NCI-H2081 (cell line): ENCODE measurements at places on chromosomes 3 and 15.

DNA sequence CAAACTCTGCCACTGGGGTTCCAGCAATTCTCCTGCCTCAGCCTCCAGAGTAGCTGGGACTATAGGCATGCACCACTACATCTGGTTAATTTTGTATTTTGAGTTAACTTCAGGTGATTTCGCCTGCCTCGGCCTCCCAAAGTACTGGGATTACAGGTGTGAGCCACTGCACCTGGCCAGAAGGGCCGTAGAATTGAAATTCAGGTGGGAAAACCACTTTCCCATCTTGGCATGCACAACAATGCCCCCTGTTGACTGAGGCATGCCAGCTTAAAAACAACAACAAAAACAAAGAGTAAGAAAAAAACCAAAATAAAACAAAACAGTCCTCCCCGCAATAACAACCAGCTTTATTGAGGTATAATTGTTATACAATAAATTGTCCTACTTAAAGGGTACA lies 32.6 kb upstream of the RAB11A start:
- DNase-seq: no peak

- no peak for DNase-seq
Observed at GRCh38 chr3:64741341-64741740, 53.5 kb upstream of the ADAMTS9 start.

DNA sequence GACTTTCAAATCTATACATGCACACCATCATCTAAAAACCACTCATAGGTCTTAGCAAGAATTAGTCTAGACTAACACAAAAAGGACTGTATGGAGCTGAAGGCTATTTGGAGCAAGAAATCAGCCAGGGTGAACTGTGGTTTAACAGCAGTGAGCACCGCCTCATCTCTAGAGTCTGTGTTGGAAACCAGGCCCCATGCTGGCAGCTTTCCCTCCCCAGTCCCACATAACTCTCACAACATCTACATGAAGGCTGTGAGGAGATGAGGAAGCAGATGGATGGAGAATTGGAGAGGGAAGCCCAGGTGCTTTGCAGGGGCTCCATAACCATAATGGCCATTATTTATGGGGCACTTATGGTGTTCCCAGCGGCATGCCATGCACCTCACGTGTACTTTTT lies 133.2 kb upstream of the TOPAZ1 start:
- no peak for DNase-seq

DNA sequence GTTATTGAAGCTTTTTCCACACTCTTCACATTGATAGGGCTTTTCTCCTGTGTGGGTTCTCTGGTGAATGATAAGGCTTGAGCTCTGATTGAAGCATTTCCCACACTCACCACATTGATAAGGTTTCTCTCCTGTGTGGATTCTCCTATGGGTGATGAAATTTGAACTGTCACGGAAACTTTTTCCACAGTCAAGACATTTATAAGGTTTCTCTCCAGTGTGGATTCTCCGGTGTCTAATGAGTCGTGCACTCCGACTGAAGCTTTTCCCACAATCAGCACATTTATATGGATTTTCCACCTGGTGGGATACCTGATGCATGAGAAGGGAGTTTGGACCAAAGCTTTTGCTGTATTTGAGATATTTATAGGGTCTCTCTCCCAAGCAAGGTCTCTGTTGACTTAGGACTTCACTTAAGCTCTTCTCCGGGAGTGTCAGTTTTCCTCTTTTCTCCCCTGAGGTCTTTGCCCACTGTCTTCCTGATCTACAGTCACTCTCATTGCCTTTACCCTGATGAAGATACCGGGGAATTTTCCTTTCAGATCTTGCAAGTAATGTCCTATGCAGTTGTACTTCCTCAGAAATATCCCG lies 9.4 kb downstream of the ZSCAN29 start:
- DNase-seq: no peak

DNA sequence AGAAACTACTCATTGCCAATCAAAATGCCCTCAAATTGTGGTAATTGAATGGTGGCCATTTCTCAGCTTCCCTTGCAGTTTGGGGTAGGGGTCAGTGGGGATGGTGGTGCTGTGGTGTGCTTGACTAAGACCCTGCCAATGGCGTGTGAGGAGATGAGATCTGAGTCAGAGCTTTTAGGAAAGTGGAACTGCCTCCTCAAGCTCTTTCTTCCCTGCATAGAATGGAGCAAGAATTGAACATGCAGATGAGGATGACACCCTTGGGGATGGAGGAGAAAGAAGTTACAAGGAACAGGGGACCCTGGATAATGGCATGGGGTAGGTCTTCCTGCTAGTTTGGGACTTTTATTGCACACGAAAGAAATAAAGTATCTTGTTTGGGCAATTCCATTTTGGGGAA lies 188.0 kb downstream of the PEX5L start:
- no peak for DNase-seq

DNA sequence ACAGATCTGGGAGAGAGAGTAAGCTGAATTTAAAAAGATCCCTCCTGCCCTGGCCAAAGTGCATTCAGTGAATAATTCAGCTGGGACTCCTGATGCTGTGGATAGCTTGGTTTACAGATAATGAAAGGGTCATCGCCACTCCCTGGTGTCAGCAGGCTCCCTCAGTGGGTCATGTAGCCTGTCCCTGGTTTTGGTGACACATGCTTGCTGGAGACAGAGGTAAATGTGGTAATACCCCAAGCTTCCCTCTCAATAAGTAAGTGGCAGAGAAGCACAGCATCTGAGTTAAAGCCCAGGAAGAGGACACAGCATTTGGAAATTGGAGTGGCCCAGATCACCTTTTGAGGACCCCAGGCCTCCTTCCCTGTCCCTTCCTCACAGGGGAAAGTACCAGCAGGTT lies 1.8 kb downstream of the TMEM115 start:
- DNase-seq: no peak

DNA sequence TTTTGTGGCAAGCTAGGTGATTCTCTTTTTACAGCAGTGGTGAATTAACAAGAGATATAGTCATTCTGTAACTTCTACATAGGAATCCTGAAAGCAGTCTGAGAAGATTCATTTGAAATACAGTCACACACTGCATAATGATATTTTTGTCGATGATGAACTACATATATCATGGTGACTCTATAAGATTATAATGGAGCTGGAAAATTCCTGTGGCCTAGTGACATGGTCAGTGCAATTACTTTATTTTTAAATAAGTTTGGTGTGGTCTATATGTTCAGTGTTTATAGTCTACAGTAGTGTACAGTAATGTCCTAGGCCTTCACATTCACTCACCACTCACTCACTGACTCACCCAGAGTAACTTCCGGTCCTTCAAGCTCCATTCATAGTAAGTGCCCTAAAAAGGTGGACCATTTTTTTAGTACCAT lies 511.4 kb upstream of the MCTP2 start:
- DNase-seq: no peak

GRCh38 chr15:72358650-72359171 lies 17.1 kb downstream of the HEXA start:
- no peak for DNase-seq

- no peak for DNase-seq
Observed at GRCh38 chr3:15096046-15096445, 2.9 kb downstream of the RBSN start.

- no peak for DNase-seq
Observed at GRCh38 chr15:28933710-28934445, 48.1 kb downstream of the APBA2 start.

GRCh38 chr15:40714144-40714543 lies 19.2 kb downstream of the RAD51 start:
- no peak for DNase-seq

- DNase-seq: no peak
Observed at GRCh38 chr15:65910341-65910740, 41.0 kb downstream of the RAB11A start.

DNA sequence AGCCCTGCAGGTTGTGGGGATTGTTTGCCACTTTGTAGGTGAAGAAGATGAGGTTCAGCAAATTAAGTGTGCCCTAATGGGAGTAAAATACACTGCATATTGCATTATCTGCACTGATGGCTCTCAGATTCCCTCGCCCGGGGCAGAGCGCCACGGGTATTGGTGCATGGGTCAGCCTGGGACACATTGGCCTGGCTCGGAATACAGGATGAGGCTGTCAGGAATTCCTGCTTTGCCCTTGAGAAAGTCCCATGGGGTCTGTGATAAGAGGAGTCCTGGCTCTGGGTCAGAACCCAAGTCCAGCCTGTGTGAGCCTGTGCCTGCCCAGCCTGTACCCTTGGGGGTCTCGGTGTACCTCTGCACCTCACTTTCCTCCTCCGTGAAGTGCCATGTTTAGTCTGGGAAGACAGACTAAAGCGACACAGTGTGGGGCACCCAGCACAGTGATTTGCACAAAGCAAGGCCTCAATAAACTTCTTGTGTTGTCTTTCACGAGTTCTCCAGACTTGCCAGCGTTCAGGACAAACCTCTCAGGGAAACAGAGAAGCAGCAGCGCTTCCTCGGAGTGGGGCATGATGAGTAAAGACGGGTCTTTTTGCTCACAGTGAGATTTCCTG lies 107.6 kb downstream of the LRRK1 start:
- no peak for DNase-seq

- DNase-seq: peak; percentile 16
Observed at GRCh38 chr15:35064576-35065190, 20.4 kb downstream of the NANOGP8 start.

DNA sequence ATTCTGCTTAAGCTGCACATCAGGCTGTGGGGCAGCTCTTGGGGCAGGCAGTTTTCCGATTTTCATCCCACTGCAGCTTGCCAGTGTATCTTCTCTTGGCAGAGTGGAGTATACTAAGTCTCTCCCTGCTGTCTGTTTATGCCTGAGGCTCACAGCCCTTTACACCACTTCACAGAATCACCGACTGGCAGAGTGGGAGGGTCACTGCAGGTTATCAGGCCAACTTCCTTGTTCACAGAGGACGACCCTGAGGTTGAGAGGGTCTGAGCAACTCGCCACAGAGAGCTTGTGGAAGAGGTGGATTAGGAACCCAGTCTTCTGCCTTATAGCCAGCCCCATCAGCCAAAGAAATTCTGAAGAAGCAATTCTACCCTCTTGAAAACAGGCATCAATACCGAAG lies 30.9 kb downstream of the KIF9 start:
- DNase-seq: no peak

GRCh38 chr3:13687517-13687943 lies 138.6 kb downstream of the FBLN2 start:
- no peak for DNase-seq

DNA sequence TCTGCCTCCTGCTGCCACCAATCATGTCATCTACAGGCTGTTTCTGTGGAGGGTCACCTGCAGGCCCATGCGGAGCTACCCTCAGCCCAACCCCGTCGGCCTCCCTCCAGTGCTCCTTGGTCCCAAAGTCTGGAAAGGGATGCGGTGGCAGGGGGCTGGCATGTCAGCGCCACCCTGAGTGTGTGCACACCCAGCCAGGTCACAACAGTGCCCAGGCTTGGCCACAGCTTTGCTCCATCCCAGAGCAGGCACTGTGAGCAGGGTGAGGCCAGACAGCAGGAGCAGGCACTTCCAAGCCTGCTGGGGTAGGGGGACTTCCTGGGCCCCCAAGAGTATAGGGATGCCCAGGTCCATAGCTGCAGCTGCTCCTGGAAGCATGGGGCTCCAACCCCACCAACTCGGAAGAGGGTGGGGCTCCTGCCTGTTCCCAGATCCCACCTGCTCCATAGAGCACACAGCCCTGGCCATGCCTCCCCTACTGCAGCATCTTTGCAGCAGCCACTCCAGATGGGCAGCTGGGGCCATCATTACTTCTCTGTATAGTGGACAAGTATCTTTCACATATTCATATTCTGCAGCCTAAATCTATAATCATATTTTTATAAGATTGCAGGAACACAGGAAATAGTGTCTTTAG lies 109.3 kb downstream of the CBLB start:
- no peak for DNase-seq

DNA sequence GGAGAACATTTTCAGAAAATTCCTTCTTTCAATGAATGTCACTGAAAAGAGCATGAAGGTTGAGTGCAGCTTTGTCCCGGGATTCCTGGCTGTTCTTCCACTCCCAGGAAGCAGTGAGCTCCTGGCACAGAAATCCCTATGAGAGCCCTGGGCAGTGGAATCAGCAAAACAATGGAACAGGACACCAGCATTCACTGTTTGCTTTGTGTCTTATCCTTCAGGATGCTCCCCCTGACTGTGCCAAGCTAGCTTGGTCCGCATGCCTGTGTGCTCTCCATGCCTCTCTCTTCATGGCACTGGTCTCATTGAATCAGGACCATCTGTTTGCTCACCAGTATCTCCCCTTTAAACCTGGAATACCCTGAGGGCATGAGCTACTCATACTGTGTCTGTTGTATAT lies 102.0 kb upstream of the GADL1 start:
- DNase-seq: no peak

DNA sequence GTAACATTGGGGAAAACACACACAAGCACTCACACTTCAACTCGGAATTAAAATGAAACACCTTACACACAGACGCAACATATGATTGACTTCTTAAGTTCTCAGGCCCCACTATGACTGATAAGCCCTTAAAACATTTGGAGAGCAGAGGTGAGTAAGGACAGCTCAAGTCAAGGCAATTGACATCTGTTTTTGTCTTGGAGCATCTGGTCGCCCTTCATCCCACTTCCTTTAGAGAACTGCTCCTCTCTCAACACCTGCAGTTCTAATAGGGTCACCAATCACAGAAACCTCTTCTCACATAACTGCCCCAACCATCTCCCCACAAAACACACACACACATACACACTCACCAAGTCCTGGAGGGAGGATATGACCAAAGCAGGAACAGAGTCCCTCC lies 43.4 kb downstream of the ERC2 start:
- no peak for DNase-seq

DNA sequence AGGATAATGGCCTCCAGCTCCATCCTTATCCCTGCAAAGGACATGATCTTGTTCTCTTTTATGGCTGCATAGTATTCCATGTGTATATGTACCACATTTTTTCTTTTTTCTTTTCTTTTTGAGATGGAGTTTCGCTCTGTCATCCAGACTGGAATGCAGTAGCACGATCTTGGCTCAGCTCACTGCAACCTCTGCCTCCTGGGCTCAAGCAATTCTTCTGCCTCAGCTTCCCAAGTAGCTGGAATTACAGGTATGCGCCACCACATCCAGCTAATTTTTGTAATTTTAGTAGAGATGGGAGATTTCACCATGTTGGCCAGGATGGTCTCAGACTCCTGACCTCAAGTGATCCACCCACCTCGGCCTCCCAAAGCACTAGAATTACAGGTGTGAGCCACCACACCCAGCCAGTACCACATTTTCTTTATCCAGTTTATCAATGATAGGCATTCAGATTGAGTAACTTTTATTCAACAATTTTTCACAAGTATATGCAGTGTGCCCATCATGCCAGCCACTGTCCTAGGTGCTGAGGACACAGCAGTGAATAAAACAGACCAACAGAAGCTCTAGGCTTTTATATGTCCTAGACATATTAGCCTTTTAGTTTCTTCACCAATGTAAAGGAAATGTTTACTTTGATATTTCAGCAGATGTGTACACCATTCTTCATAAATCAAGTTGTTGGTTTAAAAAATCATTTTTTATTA lies 815.2 kb downstream of the FHIT start:
- DNase-seq: no peak

DNA sequence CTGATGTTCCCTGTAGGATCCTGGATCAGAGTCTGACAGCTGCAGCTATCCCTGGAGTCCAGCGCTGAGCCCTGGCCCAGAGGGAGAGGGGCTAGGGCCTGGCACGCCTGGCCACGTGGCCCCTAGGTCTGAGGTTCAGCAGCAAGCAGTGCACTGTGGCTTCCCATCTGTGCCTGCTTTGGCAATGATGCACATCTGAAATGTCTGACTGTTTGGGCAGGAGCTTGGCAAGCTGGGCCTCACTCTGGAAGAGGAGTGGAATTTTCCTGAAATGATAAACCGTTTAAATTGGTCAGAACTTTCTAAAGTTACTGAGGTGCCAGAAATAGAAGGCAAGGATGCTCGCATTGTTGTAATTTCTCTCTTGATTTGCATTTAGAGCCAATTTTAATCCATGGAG lies 48.8 kb upstream of the MRPS22 start:
- no peak for DNase-seq
